NCI-H526 treated with DMSO at 0.1 percent for 48 hours (cell line): ENCODE measurements at places on chromosomes 7 and 10.
A peak's percentile ranks its signal among the peaks of the same experiment; 100 is the strongest.

- DNase-seq, result no peak
These were observed 19.4 kb downstream of the TRPV5 start for GRCh38 chr7:142914121-142914520.

- DNase-seq, result no peak
These were observed 64.4 kb downstream of the ITGB8 start for GRCh38 chr7:20395104-20395503.

GRCh38 chr7:67006965-67007364 lies 10.3 kb downstream of the TYW1 start:
- DNase-seq, result no peak

GRCh38 chr10:110762109-110762848 lies 109.4 kb upstream of the PDCD4 start:
- DNase-seq, result peak; percentile 64

DNA sequence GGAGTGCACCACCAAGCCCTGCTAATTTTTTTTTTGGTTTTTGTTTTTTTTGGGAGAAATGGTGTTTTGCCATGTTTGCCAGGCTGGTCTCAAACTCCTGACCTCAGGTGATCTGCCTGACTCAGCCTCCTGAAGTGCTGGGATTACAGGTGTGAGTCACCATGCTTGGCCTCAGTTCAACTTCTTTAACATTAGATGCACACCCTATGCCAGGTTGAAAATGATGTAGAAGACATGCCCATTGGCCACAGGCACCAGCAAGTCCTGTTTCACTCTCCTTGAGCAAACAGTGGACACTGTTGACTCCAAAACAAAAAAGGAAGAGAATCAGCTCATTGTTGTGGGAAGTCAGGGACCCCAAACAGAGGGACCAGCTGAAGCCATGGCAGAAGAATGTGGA lies 1205.3 kb downstream of the REEP3 start:
- DNase-seq, result no peak

DNA sequence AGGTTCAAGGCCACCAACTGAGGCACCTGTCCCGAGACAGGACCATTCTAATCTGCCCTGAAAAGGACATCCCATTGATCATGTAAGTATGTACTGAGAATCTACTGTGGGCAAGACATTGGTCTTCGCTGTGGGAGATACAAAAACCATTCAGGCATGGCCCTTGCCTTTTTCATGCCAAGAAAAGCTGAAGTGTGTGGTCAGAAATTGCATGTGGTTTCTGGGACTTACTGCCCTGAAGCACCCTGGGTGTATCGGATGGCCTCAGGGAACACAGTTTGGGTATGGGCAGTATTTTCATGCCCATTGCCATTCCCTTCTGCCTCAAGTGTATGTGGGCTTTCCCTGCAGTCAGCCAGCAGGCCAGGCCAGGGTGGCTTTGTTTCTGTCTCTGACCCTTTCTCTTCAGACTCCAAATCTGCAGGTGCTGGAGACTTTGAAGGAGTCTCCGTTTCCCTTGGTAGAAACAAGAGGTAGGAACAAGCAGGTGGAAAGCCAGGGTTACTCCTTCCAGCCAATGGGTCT lies 285.7 kb downstream of the ZEB1 start:
- DNase-seq, result no peak

DNA sequence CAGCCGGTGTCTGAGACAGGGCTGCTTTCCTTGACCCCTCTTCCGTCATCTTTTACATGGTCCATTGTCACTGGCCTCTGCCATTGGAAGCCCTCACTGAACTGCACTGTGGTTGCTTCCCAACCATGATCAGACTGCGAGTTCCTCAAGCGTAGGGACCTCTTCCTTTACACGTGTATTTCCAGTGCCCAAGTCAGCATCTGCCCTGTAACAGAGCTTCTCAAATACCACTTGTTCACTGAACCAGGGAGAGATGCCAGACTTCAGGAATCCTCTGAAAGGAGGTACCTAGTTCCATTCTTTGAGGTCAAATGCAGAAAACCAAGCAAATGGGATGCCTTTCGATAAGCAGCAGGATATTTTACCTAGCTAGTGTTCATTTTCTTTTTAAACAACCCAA lies 145.1 kb downstream of the NRP1 start:
- no peak for DNase-seq

DNA sequence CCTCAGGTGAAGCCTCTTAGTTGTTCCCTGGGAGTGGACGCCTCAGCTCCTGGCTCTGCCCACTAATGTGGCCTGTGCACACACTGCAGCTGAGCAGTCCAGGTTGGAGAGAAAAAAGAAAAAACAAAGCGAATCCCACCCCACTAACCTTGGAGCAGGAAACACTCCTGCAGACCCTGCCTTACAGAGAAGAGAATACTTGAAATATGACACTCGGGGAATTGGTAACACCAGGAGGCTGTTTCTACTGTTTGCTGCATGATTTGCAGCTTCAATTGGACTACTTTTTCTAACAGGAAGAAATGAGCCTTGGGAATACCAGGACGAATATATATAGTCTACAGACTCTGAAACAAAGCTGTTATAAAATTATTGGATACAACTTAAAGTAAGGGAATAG lies 22.2 kb downstream of the CDHR3 start:
- DNase-seq, result peak; percentile 81

DNA sequence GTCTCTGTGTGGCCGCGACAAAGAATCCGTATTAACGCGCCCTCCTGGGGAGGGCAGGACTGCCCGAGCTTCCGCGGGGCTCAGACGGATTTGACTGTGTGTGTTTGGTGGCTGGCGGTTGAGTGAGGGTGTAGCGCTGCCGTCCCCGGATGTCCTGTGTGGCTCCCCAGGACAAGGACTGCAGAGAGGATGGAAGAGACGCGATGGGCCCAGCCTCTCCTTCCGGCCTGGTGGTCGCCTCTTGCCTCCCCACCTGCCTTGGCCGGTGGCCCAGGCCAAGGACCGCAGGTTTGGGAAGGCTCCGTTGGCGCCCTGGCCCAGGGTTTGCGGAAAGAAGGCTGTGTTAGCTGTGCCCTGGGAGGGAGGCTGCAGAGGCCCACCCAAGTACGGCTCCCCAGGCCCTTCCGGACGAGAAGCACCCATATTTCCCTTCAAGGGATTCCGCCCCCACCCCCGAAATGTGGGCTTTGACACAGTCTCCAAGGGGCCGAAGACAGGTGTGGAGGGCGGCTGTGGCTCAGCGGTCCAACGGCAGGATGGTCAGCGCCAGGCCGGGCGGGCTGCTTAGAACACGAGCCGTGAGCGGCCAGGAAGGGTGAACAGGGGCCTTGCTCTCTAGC lies 2.3 kb downstream of the UNCX start:
- no peak for DNase-seq

DNA sequence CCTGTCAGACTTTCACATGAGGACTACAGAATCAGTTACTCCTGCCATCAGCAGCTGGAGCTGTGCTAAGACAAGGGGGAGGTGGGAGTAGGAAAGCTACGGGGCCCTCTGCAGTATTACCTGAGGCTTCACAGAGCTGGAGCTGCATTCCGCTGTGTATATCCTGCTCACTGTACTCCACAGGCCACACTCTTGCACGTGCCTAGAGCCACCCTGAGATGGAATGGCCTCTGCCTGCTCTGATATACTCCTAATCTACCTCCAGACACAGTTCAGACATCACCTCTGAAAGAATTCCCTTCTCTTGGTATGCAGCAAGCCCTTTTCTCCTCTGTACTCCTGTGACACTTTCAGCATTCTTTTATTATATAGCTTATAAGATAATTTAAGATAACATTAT lies 34.8 kb downstream of the TRDMT1 start:
- DNase-seq, result no peak

- DNase-seq, result no peak
These were observed 55.2 kb upstream of the DKK1 start for GRCh38 chr10:52258799-52259425.

DNA sequence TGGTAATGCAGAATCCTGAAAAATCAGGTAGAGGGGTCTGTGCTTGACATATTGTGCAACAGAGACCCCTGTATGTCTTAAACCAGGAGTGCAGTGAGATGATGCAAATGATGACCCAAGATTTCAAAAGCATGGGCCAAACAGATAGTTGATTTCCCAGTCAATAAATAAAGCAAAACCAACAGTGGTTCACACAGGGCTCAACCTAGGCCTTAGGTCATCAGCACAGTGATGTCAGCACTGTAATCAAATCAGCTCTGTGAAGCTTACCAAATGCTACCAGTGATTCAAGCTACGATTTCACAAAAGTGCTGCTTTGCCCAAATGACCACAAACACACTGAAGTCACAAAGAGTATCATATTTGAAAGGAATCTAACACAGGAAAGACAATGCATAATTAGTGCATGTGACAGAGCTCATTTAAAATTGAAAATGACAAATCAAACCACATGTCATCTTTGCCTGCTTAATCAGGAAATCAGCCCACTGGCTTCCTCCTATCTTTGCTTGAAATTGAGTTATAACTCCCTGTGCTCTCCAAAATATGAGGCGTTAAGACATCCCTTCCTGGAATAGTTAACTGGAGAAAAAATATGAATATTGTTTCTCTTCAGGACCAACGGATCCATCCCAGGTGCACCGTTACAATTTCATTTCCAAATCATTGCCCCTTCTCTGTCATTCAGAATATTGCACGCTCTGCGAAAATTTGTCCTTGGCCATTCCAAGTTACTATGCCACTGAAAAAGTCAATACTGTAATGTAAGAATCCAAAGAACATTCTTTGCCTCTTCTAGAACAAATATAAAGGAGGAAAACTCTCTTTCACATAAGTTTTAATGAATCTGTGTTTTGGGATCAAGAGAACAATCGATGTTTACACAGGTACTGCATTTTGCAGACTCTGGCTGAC lies 41.9 kb upstream of the ASL start:
- no peak for DNase-seq

DNA sequence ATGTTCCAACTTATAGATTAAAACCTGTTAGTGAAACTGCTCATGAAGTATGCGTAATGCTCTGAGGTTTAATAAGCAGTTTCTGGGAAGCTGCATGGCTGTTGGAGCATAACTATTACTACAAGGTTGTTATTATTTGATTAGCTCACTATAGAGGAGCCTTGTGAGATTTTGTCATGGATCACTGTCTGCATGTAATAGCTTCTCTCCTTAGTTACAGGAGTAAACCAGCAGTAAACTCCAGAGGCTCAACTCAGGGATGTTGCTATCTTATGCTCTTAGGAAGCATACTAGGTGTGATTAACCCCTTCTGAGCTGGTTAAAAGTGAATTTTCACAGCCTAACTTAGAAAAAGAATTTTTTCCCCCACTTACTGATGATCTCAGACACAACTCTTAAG lies 63.6 kb upstream of the IFRD1 start:
- DNase-seq, result no peak

GRCh38 chr10:24418532-24418931 lies 209.6 kb downstream of the KIAA1217 start:
- peak; percentile 4 for DNase-seq

- no peak for DNase-seq
These were observed 11.5 kb downstream of the GNAT3 start for GRCh38 chr7:80500325-80500724.

DNA sequence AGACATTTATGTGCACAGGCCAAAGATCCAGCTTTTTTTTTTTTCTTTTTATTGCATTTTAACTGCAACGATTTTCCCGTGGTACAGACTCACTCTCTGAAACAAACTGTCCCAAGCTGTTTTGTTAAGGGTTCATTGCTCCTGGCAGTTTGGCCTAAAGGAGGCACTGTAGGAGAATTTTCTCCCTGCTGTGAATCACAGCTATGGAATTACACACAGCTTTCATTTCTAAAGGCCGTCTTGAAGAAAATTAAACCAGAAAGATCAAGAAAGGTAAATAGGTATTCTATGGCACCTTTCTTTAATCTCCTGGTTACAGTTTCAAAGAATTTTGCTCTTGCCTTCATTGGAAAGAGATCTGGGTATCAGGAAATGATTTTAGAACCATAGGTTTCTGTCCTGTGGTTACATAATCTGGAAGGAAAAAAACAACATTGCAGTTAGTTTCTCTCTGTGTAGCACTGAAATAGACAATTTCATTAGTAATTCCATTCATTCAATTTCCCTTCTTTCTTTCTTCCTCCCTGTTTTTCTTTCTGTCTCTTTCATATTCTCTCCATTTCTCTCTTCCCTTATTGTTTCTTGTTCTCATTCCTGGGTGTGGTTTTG lies 51.2 kb downstream of the PDK4 start:
- no peak for DNase-seq

DNA sequence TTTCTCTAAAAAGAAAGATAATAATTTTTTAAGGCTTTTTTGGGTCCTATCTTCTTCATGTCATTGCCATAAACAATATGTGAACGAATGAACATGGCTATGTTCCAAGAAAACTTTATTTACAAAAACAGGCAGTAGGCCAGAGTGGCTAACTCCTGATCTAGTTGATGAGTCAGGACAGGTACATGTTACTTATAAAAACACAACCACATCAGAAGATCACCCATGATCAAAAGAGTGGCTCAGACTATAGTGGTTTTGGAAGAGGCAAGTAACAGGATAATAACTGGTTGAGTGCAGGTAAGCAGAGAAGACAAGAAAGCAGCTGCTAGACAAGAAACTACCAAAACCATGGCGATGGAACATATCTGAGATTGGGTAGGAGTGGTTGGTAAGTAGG lies 468.7 kb downstream of the KCNMA1 start:
- DNase-seq, result no peak

DNA sequence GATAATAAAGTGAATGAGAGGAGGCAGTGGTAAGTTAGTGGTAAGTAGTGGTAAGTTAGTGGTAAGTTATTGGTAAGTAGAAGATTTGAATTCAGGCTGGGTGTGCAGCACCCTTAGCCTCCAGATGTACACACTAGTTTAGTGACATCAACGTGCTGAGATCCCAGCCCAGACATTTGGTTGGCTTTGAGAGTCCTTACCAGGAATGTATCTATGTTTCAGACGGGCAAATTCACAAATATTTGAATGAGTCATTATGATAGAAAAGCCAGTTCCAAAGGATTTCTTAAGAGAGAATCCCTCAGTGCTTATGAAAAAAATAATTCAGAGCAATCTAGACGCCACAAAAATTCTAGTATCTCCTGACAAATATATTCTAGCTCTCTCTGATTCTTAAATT lies 70.0 kb downstream of the ARL4A start:
- no peak for DNase-seq

- no peak for DNase-seq
These were observed 24.4 kb downstream of the GSDME start for GRCh38 chr7:24732646-24733413.

- DNase-seq, result no peak
These were observed 22.0 kb upstream of the UBE3C start for GRCh38 chr7:157116762-157117161.
